ENCODE measurements at places on chromosomes 2 and 18.

DNA sequence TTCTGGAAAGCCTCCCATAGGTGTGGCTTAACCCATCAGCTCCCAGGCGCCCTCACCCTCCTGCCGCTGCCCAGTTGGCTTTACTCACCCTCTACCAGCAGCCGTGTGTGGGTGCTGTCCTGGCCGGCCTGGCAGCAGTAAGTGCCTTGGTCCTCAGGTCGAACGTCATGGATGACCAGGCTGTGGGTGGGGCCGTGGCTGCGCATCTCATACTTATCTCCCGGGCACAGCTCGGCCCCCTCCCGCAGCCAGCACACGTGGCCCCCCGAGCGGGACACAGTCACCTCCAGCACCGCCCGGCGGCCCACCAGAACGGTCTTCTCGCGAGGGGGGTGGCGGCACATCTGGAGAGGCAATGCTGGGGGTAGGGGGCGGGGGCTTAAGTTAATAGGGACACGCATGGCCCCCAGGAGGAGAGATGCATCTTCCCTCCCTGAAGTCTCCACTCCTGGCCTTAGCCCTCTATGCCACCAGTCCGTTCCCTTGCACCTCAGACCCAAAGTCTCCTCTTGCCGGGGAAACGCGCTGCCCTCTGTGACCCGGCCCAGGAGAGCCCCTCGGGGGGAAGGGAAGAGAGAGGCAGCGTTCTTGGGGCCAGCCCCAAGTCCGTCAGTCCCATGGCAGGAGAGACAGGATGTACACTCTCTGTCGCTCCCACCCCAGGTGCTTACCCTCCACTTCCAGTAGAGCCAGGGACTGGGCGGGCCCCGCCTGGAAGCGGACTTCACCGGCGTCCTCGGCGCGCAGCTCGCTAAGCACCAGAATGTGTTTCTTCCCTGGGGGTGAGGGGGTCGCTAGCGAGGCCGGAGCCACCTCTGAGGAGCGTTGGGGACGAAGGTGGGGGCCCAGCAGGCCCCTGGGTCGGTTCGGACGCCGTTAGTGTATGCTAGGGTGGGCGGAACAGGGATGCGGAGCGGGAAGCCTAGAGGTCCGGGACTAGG lies 7.9 kb downstream of the TMEM198 start:
- DNase-seq, result peak; percentile 18

GRCh38 chr2:71629771-71630453 lies 176.6 kb downstream of the DYSF start:
- DNase-seq, result no peak

DNA sequence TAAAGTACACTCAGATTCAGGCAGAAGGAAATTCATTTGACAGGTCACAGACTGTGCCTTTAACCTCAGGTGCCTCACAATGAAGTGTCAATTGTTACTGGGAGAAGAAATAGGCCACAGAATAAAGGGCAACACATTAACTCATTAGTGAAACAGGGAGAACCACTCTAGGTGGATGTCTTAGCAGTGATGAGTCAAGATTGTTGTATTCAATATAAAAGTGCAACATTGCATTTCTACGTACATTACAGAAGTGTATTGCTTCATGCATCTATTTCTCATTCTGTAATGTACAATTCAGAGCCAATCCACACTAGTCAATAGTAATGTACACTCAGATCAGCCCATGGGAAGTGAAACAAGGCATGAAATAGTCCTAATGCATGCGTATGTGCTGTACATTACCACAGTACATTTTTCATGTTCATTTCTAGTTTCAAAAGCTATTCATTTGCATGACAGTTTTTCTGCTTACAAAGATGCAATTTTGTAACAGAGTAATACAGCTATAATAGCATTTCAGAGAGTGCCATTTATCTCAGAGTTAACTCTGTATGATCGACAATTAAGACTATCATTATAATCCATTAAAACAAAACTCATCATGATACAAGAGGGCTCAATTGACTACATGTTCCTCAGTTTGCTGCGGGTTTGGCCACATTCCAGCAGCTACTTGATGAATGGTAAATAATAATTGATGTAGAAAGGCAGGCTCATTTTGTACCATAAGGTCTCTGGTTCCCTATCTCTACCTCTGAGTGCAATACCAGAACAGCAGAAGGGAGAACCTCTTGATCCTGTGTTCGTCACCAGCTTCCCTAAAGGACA lies 12.2 kb upstream of the ARL5A start:
- DNase-seq, result no peak

DNA sequence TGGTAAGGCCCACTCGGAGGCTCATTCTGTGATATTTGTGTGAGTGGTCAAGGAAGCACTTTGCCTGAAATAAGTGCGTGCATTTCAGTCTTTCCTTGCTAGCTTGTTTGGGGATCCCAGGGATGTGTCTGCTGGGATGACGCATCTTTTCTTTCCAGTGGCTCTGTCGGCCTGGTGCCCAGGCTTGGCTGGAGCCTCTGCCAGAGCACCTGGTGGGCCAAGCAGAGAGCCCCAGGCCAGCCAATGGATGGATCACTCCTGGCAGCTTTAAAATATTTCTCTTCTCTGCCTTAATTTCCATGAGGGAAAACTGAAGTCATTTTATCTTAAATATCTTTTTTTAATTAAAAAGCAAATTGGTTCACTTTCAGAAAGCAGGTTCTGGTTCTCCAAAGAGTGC lies 501.8 kb upstream of the HS6ST1 start:
- no peak for DNase-seq

- no peak for DNase-seq
Observed at GRCh38 chr2:47900857-47901256, 5.4 kb downstream of the FBXO11 start.

DNA sequence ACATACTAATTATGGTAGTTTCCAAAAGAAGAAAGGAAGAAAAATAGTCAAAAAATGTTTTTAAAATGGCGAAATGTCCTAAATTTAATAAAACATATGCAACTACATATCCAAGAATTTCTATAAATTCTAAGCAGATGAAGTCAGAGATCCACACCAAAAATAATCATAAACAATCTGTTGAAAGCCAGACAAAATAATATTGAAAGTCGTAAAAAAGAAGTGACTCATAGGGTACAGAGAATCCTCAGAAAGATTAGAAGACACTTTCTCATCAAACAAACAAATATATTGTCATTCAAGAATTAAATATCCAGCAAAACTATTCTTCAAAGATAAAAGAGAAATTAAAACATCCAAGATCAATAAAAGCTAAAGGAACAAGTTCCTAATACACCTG lies 281.4 kb upstream of the ZNF804A start:
- DNase-seq, result no peak

DNA sequence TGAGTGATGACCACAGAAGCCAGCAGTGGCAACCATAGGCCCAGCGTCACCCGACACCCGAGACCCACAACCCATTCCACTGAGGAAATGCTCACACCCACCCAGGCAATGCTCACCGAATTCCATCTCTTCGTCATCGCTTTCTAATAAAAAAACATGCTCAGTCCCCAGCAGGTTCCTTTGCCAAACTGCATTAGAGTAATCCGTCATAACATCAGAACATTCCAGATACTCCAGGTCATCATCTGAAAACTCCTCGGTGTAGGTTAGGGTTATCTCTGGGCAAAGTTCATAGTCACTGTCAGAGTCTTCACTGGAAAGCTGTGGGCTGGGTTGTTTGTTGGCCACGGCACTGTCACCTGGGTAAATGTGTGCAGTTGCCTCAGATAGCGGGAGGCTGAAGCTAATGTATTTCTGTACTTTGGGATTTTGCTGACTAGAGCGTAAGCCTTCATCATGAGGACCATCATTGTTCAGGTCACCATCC lies 49.3 kb downstream of the ALPK2 start:
- no peak for DNase-seq

GRCh38 chr2:210617318-210617717 lies 60.9 kb downstream of the CPS1 start:
- no peak for DNase-seq

GRCh38 chr2:218137514-218137913 lies 11.7 kb downstream of the CXCR2 start:
- DNase-seq, result no peak

DNA sequence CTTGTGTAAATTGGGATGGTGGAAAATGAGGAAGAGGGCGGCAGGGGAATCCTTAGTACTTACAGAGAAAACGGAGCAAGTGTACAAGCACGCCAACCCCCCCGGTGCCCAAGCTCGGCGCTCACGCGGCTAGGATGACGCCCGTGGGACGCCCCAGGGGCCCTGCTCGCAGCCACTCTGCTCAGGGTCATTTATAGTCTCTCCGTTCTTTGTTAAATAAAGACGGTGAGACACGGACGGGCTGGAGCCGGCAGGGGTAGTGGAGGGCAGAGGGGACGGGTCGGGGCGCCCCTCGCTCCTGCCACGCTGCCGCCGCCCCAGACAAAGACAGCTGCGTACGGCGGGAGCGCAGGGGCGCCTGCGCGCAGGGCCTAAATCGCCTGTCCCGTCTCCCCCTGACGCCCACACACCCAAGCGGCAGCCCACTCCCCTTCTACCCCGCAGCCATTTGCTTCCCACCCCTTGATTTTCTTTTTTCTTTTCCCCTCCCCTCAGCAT lies 37.8 kb downstream of the PCBP1 start:
- DNase-seq, result peak; percentile 68

DNA sequence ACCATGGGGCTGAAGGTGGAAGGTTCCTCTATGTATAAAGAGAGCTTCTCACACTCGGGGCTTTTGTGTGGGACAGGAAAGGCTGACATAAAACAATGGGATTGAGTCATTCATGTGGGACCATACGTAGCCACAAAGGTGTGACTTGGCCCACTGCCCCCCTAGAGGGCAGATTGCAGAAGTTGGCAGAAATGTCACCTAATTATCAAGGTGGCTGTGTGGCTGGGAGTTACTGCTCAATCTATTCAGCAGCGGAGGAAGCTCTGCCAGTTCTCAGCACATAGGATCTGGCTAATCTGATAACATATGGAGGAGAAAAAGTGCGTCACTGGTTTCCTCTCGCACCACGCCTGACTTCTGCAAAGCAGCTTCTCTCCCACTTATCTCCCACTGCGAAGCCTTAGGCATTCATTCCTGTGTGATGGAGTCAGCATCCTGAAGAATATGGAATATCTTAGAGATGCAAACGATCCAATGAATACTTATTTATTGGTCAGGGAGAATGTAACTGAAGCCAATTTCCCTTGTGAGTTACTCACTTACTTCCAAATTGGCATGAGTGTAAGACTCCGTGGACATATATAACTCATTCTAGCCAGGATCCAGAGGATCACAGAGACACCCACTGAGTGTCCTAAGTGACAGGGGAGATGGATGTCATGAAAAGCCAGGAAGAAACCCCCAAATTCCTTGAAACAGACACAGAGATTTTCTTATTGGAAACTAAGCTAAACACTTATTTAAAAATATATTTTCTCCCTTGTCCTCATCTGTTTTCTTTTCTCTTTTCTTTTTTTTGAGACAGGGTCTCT lies 344.8 kb downstream of the TGIF1 start:
- no peak for DNase-seq

- DNase-seq, result no peak
Observed at GRCh38 chr2:28045676-28046351, 155.3 kb downstream of the BABAM2 start.

DNA sequence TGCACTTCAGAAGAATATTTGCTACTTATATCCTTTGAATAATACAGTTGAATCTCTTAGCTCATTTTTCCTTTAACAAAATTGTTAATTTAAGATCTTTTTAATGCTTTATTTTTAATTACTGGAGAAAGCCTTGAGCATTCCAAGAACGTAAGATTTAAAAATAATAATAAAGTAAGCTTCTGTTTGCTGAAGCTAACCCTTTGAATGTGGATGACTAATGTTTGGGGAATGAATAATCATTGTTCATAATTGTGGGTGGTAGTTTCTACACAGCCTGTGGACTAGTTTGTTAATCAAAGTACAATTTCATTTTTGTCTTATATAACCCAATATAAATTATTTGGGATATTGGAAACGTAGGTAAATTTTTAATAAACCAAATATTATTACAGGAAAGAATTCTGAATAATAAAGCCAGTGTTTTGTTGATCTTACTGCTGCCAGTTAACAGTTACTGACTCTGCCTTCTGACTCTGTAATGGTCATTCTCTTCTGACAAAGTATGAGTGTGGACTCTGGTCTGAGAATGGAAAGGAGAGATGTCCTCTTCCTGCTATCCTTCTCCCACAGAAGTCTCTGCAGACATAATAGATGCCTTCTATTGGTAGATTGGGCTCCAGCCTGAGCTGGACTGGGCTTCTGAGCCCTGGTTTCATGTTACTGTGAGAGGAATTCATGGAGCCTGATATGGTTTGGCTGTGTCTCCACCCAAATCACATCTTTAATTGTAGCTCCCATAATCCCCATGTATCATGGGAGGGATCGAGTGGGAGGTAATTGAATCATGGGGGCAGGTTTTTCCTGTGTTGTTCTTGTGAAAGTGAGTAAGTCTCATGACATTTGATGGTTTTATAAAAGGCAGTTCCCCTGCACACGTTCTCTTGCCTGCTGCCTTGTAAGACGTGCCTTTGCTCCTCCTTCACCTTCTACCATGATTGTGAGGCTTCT lies 292.7 kb upstream of the SLC39A10 start:
- DNase-seq, result no peak

DNA sequence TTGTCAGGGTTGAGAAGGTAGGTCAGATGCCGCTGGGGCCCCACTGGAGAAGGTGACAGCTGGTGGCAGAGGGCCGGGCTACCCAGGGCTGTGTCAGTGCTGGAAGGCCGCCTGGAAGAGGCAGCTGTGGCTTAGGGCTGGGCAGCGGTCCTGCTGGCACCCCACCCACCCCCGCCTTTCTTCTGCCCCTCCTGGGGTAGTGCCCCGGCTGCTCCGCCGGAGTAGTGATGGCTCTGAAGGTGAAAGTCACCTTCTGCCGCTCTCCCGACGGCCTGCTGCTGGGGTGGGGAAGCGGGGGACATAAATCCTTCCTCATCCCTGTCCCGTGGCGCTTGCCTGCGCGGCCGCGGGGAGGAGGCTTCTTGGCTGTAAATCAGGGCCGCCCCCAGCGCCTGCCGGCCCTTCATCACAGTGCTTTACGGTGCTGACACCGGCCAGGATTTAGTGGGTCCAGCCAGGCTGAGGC lies 332.2 kb downstream of the DYSF start:
- no peak for DNase-seq

- no peak for DNase-seq
Observed at GRCh38 chr2:167675906-167676305, 571.5 kb downstream of the STK39 start.

- DNase-seq, result no peak
Observed at GRCh38 chr2:26957041-26957440, 13.4 kb upstream of the MAPRE3 start.

- no peak for DNase-seq
Observed at GRCh38 chr18:75016025-75016717, 192.8 kb downstream of the PTGR3 start.

DNA sequence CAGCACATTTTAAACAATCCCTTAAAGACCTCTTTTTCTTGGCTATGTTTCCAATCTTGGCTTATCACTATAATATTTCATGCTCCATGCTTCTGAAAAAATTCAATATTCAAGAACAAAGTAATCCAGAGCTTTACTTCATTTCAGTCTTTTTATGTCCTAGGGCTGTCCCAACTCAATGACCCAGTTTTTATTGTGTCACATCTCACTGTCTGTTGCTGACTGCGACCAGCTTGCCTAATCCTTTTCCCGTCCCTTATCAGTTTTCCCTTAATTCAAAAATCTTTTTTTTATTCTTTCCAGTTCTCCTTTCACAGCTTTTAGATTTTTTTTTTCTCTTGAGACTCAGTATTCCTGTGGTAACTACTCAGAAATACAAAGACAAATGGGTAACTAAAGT lies 10.2 kb downstream of the TMEM17 start:
- no peak for DNase-seq

All from activated naive CD8-positive, alpha-beta T cell treated with anti-CD3 and anti-CD28 coated beads, Interleukin-2, amount 50 U/mL, for 24 hours (primary cell).